Inflammatory macrophage treated with lipopolysaccharide for 1 hour (primary cell): ENCODE measurements at places on chromosomes 4 and X.

GRCh38 chrX:153414856-153415510, 3.7 kb downstream of the ZFP92 start:
- peak; percentile 71 for DNase-seq

DNA sequence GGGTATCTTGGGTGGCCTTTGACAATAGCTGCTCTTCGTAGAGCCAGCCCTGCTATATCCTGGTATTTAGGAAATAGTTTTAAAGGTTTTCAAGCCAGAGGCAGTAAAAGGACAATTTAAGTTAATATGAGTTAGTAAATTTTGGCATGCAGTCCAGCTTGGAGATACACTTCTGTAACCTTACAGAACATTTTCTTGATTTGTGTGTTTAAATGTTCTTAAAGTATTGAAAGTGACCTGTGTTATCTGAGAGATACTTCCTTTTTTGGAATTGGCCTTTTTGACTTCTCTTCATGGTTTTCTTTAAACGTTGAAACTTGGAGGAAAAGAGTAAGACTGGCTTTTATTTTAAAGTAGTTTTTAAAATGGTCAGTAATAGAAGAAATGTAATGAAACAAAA, 25.5 kb downstream of the PDLIM5 start:
- DNase-seq: no peak

GRCh38 chrX:51737091-51737490, 6.2 kb upstream of the GSPT2 start:
- DNase-seq: peak; percentile 20

DNA sequence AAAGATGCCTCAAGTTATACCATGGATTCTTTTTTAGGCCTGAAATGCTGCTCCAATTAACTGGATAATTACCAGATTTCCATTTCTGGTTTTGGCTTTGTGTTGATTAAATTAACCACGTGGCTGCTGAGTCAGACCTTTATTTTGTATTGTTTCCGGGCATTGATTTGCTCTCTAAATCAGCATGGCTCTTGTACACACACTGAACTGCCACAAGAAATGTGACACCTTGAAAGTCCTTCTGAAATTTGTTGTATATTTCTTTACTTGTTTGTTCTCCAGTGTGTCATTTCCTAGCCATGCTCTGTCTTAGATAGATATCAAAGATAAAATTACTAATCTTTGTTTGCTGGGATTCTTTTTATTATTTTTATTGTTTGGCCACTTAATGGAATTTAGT, 11.7 kb downstream of the MTTP start:
- no peak for DNase-seq

GRCh38 chr4:4526401-4526800, 15.4 kb downstream of the STX18 start:
- no peak for DNase-seq

DNA sequence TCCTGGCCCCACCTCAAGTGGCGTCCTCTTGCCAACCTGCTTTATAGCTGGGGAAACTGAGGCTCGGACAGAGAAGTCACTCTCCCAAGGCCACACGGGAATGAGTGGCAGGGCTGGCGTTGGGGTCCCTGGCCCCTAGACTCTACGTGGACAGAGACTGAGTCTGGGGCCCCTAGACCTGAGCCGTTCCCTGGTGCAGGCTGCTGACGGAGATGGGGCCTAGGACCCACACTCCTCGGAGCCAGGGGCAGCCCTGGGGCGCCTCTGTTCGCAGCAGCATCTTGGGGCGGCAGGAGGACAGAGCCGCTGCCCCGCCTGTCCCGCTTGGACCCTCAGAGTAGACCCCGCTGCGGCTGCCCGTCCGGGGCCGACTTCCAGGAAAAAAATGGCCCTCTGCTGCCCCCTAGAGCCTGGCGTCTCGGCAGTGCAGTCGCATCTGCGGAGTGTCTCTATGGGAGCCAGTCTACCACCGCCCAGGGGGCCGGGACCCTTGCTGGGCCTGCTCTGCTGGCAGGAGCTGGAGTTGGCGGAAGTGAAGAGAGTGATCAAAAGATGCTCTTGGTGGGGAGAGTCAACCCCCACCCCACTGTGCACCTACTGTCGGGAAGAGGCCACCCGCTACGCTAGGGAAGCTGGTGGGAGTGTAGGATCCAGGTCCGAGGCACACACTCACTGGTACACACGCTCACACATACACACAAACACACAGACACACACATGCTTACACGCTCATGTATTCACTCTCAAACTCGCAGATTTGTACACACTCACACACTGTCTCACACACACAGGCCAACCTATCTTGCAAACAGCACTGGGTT, 220.1 kb downstream of the AFAP1 start:
- DNase-seq: peak; percentile 6

- peak; percentile 72 for DNase-seq
These were observed 56.7 kb downstream of the DOCK11 start for GRCh38 chrX:118552121-118552900.

DNA sequence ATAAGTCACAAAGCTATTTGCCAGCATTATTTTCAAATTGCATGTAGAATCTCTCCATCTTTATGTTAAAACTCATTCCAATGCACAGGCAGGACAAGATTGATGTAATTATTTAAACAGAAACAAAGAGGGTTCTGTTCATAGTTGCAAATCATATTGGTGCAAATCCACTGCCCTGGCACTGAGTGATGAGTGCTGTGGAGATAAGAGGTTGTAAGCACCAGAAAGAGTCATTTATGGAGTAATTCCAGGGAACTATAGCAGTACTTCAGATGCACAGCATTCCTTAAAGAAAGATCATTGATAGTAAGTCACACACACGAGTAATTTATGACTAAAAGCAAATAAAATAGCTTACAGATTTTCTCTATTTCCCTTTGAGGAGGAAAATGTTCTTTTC, 337.7 kb upstream of the CTSO start:
- no peak for DNase-seq

GRCh38 chr4:36320117-36320896, 38.9 kb downstream of the DTHD1 start:
- peak; percentile 87 for DNase-seq

DNA sequence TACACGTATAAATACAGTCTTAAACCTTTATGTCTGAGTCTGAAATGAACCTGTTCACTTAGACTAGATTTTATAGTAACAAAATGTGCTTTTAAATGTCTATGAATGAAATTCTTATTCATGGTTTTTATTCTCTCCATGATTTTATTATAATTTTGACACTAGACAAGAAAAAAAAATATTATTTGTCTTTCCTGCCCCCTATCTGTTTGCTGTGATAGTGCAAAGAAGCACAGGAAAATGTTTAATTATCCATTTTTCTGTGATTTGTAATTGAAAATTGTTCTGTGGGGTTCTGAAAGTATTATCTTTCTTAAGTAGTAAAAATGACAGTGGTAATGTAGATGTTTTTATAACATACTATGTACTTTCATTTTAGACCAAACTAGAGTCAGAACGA, 52.0 kb downstream of the INTS6L start:
- DNase-seq: no peak

- DNase-seq: no peak
These were observed 155.8 kb downstream of the PPARGC1A start for GRCh38 chr4:23734000-23734399.

DNA sequence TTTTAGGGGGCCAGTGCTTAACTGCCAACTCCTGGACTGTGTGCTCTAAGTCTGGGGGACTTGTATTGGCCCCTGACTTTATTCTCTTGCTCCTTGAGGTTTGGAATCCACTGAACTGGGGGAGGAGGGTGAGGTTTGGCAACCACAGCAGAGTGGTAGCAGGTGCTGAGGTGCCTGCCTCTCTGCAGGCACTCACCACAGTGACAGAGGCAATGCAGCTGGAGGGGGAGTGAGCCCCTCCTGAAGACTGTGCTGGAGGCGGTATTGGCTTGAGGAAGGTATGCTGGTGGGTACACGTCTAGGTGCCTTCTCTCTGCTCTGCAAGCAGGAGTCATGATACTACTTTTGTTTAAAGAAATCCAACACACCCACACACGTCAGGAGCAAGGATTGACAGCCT, 24.6 kb downstream of the CFAP299 start:
- no peak for DNase-seq

- no peak for DNase-seq
These were observed 68.8 kb downstream of the TECRL start for GRCh38 chr4:64340218-64341110.

GRCh38 chr4:134934036-134934808, 732.6 kb upstream of the PABPC4L start:
- DNase-seq: no peak

GRCh38 chr4:72473434-72473900, 95.6 kb downstream of the ADAMTS3 start:
- no peak for DNase-seq

GRCh38 chr4:156295676-156296195, 342.1 kb upstream of the CTSO start:
- no peak for DNase-seq

GRCh38 chr4:150237110-150237872, 159.0 kb downstream of the DCLK2 start:
- DNase-seq: no peak

GRCh38 chrX:48540028-48540375, 488 bp downstream of the TBC1D25 start:
- peak; percentile 49 for DNase-seq

DNA sequence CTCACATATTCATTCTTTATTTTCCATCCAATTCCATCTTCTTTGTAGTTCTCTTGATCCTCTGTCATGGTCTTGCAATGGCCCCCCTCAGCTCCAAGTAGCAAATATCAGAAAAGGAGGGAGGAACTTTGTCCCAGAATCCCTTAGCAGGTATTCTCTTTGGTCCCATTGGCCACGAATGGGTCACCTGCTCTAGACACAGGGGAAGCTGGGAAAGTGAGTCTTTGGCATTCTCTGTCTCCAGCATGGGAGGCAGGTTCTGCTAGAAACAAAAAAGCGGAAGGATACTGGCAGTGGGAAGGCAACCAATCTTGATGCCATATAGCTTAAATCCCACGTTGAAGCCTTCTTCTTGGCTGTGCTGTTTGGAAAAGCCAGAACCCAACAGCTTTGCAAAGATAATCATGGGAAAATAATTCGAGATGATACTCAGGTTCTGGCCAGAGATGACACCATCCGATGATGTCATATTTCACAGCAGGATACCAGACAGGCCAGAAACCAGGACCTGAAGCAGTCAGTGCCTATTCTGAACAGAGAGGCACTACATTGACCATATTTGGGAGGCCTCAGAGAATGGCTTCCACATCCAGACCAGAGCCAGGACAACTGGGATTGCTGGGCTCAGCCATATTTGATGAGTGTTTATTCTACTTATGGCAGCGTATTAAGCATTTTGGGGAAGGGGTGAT, 110.4 kb upstream of the ATXN3L start:
- DNase-seq: no peak

DNA sequence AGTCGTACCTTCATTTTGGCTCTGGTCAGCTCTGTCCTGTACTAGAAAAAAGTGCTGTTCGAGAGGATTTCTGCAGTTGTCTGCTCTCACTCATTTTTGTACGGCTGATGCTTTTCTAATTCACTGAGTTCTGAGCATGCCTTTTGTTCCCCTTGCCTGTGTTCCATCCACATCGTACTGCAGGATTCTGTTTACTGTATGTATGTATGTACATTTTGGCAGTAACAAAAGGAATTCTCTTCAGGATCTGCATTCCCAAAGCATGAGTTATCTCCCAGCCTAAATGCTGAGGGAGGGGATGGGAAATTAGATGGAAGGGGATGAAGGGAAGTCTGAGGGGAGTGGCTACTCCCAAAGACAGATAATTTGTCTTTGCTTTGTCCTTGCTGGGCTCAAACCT, 87.6 kb downstream of the GBA3 start:
- DNase-seq: no peak
